ENCODE measurements at places on chromosomes 16 and 17.
A peak's percentile ranks its signal among the peaks of the same experiment; 100 is the strongest.

- no peak for DNase-seq
Observed at GRCh38 chr17:28046034-28046825, 3.8 kb downstream of the NLK start.

- DNase-seq, result peak; percentile 75
Observed at GRCh38 chr17:41695954-41696757, 7.5 kb downstream of the EIF1 start.

GRCh38 chr16:4314532-4315185 lies 1.2 kb upstream of the GLIS2 start:
- peak; percentile 35 for DNase-seq

DNA sequence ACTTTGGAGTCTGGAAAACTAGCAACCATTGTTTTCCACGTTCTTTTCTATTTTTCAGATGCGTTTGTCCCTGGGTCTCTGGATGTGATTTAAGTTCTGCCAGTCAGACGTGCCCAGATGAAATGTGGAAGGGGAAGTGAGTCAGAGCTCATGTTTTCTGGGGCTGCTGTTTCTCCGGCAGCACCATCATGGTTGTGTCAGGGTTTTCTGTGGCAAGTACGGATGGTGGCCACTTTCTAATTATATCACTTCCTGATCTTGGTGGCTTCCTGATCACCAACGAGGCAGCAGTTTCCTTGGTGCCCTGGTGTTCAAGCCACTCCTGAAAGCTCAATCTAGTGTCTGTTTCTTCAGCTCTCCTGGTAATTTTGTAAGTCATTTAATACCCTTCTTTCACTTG lies 31.4 kb upstream of the PMFBP1 start:
- DNase-seq, result peak; percentile 96

DNA sequence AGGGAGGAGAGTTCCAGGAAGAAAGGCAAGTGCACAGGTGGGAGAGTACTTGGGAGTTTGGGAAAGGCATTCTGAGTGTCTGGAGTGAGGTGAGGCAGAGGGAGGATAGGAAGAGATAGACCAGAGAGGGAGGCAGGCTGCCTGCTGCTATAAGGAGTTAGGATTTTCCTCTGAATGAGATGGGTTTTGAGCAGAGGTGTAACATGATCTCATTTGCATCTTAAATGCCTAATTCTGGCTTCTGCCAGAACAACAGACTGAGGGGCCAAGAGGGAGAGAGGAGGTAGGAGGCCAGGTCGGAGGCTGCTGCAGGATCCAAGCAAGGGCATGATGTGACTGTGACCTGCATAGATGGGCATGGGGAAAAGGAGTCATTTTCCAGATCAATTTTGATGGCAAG lies 31.5 kb upstream of the IRX6 start:
- DNase-seq, result no peak

DNA sequence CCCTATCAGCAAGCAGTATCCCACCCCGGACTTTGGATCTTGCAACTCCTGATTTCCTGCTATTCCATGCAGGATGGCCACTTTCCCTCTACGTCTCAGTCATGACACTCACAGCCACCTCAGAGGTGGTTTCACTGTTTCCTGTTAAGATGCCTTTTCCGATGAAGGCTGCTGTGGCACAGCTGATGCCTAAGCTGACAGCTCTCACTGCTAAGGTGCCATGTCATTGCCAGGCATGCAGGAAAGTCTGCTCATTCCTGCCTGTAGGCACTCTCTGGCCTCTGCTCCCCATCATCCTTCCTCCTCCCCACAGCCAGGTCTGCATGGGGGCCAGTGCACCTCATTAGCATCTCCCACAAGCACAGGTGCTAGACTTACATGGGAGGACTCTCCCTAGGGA lies 173.0 kb downstream of the CBLN1 start:
- no peak for DNase-seq

DNA sequence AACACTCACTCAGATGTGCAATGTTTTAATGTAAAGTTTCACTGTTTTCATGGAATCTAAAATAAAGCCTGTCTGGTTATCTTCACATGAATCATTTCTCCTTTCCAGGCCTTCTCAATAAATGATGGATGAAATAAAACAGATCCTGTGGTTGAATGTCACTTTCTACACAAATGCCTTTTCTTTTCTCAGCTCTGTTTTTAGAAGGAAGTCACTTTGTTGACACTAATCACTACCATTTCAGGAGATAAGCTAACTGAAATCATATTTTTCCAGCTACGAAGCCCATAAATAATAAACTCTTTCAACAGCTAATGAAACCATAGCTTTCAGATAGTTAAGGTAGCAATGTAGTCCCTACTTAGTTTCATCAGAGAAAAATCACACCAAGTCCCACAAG lies 17.9 kb downstream of the NME2 start:
- DNase-seq, result no peak

DNA sequence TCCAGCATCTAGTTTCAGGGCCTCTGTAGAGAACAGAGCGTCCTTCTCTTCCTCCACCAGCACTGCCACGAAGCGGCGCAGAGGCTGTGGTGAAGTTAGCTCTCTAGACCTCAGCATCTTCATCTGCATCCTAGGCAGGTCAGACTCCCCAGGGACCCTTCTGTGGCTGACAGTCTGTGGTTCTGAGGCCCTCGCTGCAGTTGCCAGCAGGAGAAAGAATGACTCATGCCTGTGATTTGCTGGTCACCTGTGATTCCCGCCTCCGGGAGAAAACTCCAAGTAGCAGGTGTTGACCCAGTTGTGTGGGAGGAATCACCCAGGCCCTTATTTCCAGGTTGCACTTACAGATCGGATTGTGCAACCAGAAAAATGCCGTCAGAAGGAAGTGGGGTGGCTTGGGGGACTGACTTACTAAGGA lies 117.3 kb upstream of the CACNG5 start:
- DNase-seq, result no peak

GRCh38 chr16:28164140-28164539 lies 47.6 kb downstream of the XPO6 start:
- peak; percentile 84 for DNase-seq

DNA sequence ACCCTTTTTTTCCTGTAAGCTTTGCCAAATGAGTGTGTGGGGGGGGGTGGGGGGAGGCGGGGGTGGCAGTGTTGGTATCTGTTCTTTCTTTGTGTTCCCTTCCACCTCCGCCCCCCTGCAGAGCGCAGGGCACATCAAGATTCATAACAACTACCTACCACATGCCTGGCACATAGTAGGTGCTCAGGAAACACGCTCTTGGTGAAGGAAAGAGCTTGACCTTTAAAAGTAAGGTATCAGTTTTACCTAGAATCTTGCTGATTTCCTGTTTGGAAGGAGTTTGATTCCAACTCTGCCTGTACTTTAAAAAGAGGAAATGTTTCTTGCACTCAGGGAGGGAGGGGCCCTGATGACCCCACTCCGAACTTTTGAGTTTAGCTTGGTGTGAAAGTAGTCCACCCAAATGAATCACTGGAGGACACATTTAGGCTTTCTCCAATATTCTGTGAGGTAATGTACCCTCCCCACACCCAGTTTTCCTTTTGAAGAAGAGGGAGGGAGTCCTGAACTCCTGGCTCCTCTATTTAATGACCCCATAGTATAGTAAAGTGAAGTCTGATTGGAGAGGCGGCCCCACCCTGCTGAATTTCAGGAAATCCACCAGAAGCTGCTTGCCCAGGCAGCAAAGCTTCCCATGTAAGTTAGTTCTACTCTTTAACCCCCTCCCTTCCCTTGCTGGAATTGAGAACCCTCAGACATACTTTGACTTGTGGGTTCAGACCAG lies 560 bp upstream of the FAM20A start:
- DNase-seq, result peak; percentile 76

DNA sequence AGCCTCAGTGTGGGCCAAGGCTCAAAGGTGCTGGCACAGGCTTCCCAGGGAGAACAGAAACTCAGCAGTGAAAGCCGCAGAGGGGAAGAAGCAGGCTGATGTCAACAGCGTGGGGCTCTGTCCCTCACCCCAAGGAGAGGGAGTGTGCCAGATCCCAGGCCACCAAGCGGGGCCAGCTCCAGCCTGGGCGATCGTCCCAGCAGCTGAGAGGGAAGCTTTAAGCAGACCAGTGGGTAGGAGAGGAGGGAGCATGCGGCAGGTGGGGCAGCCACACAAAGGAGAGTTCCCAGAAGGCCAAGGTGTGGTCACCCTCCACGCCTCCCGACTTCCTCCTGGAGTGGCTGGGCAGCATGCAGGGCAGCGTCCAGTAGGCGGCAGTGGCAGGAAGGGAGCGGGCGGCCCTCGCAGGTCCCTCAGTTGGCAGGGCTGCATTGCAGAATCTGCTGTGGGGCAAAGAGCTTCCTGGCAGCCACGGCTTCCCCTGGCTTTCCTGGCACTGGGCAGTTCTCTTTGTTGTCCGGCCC lies 6.0 kb downstream of the SYNGR2 start:
- peak; percentile 64 for DNase-seq

DNA sequence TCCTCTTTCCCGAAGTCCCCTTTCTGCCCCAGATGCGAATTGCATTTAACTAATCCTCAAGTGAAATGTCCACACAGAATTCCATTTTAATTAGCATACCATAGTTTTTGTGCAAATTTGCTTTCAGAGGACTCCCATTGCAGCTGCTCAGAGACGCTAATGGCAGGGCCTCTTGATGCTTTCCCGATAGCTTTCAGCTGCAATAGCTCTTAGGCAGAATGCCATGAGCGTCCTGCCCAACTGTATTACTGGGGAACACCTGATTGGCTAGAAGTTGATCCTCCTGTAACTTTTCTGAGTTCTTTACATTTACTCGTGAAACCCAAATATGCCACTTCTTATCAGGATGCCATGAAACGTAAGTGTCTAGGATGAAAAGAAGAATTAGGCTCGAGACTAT lies 203.0 kb downstream of the UTP18 start:
- no peak for DNase-seq

GRCh38 chr16:88640498-88641247 lies 2.3 kb downstream of the IL17C start:
- no peak for DNase-seq

GRCh38 chr17:80284631-80285030 lies 24.0 kb downstream of the RNF213 start:
- no peak for DNase-seq
